ENCODE measurements at places on chromosomes 11 and 22. TPM values are rescaled to one million over a fixed set of nuclear protein-coding genes. Genes with fewer than 3 reads are reported as not detected.

The RNF141 gene
- total RNA-seq, result 35.9 TPM

The CABP4 gene
- total RNA-seq, result not detected

- peak; percentile 45 for DNase-seq
Observed at GRCh38 chr22:32625985-32626384, 151.4 kb downstream of the FBXO7 start.

- no peak for DNase-seq
Observed at GRCh38 chr22:29871684-29872083, 11.3 kb upstream of the MTMR3 start.

GRCh38 chr11:1926156-1927025 lies 6.9 kb downstream of the TNNT3 start:
- DNase-seq, result no peak
